ENCODE measurements at places on chromosomes 3 and 15.

GRCh38 chr15:56868170-56868569, 50.3 kb upstream of the TCF12 start:
- DNase-seq, result no peak

GRCh38 chr3:142424754-142425153, 23.1 kb downstream of the XRN1 start:
- no peak for DNase-seq

- DNase-seq, result peak; percentile 65
Measured at GRCh38 chr3:36434687-36435426, 54.6 kb downstream of the STAC start.

GRCh38 chr15:70014860-70015490, 82.7 kb downstream of the TLE3 start:
- DNase-seq, result no peak

- DNase-seq, result no peak
Measured at GRCh38 chr3:197238842-197239241, 59.6 kb downstream of the DLG1 start.

DNA sequence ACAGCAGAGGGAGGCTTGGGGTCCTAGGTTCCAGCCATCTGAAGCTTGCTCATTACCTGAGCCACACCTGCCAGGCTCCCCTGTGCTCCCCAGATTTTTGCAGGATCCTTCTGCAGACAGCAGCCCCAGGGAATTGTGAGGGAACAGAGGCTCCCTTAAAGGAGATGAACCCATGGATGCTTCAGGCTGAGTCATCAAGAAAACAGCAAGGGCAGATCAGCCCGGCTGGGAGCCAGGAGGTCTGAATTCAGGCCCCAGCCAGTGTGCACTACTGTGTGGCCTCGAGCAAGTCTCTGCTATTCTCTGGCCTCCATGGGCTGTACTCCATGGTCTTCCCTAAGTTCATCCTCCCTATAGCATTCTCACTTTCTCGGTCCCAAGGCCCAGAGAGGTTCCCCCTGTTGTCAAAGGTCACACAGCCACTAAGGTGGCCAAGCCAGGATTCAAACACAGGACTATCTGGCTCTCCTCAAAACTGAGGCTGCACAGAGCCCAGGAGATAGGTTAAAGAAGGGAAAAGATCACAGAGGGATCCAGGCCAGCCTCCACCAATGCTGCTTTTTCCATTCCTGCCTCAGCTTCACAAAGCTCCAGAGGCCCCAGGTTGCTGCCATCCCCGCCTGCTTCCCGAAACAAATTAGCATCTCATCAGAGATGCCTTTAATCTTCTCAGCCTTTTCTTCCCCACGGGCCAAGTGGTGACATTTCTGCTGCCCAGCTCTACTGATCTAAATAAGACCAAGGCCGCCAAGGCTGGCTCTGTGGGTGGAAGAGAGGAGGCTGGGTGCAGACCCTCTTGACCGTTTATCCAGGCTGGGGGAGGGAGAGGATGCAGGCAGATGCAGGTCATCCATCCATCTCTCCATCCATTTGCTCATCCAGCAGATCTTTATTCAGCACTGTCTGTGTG, 21.2 kb upstream of the GRIP2 start:
- DNase-seq, result peak; percentile 37

- no peak for DNase-seq
Measured at GRCh38 chr3:127717357-127718244, 44.8 kb downstream of the ABTB1 start.

DNA sequence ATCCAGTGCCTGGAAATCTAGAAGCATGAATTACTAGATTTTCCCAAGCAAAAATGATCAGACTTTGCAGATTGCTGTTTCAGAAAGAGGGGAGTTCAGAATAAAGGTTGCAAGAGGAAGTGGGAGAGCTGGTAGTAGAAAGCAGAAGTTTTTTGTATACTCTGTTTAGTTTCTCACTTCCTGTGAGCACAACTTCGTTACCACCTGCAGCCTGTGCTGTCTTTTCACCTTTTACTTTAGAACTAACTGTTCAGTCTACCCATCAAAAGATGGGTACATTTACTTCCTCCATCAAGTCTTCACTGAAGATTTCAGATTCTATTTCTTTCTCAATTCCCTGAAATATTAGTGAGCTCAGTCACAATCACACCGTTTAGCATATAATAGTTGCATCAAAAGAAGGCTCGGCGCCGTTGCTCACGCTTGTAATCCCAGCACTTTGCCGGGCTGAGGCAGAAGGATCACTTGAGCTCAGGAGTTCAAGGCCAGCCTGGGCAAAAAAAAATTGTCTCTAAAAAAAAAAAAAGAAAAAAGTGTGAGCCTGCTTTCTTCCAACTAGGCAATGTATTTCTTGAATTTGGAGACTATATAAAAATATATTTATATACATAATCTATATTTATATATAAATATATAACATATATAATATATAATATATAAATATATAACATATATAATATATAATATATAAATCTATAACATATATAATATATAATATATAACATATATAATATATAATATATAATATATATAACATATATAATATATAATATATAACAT, 1.8 kb upstream of the CEP97 start:
- no peak for DNase-seq

DNA sequence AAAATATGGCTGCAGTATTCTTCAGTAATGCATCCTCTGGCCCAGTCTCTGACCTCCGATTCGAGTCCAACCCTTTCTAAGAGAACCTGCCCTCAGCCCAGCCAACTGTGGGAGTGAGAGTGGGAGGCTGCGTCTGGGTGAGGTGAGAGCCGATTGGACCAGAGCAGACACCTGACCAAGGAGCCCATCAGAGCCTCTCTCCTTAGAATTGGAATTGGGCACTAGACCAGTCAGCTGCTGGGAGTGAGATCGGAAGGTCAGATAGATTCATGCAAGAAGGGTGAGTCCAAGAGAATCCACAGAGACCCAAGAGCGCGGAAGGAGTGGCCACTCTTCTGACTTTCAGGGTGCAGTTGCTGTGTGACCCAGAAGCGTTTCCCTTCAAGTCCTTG, 10.2 kb downstream of the RASL12 start:
- DNase-seq, result no peak

DNA sequence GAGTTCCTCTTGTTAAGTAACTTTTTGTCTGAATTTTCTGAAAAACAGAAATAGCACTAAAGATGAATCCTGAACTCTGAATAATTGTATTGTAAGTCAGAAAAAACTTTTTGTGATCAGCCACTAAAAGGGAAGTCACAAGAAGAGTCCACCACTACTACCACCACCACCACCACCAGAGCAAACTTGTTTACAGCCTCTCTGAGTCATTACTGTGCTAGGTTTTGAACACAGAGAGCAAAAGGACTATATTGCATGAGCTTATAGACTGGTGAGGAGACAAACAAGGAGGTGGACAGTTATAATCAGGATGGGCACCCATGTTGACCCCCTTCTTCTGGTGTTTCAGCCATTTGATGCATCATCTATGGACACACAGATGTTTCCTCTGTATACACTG, 141.7 kb downstream of the IL5RA start:
- DNase-seq, result no peak

- DNase-seq, result peak; percentile 82
Measured at GRCh38 chr3:112377568-112378071, 44.7 kb downstream of the CD200 start.

Data from fibroblast of the aortic adventitia (primary cell).